Mammary microvascular endothelial cell (primary cell): ENCODE measurements at places on chromosomes 12 and 14. TPM values are rescaled to one million over a fixed set of nuclear protein-coding genes. Genes with fewer than 3 reads are reported as not detected.

Gene NPAS3
- total RNA-seq: 0.10 TPM in 1 of 2 replicates, not detected in the other

Gene PCED1B
- total RNA-seq: 0.25 TPM in 1 of 2 replicates, not detected in the other

Gene MIP
- total RNA-seq: not detected in 2 replicates

Gene TSPAN8
- total RNA-seq: not detected in 2 replicates

Gene GYS2
- total RNA-seq: not detected in 2 replicates

Gene NR1H4
- not detected in 2 replicates for total RNA-seq

Gene ACOT6
- total RNA-seq: not detected in 2 replicates

Gene NXPH4
- total RNA-seq: not detected in 2 replicates

Gene STRAP
- total RNA-seq: 120 and 126 TPM in 2 replicates

Gene JKAMP
- total RNA-seq: 55.7 and 60.4 TPM in 2 replicates

Gene RNASE2
- total RNA-seq: not detected in 2 replicates

Gene E2F7
- total RNA-seq: 27.8 and 34.3 TPM in 2 replicates

Gene MYRFL
- total RNA-seq: not detected in 2 replicates

Gene PMEL
- 0.69 TPM in 1 of 2 replicates, not detected in the other for total RNA-seq

Gene TAS2R7
- not detected in 2 replicates for total RNA-seq

Gene CD163L1
- total RNA-seq: 1.7 and 4.7 TPM in 2 replicates

Gene SLC25A47
- not detected in 2 replicates for total RNA-seq

Gene TAS2R14
- total RNA-seq: 0.07 and 0.84 TPM in 2 replicates

Gene DACT1
- total RNA-seq: 0.15 and 0.27 TPM in 2 replicates

Gene CLEC12A
- not detected in 2 replicates for total RNA-seq

Gene ERP27
- 0.73 and 2.1 TPM in 2 replicates for total RNA-seq

Gene OVCH1
- total RNA-seq: not detected in 2 replicates

Gene PLD4
- not detected in 2 replicates for total RNA-seq

Gene SERPINA12
- not detected in 2 replicates for total RNA-seq

Gene MYL2
- 2.1 and 5.0 TPM in 2 replicates for total RNA-seq

Gene AVPR1A
- not detected in 2 replicates for total RNA-seq

Gene KRT71
- under 0.01 TPM in 1 of 2 replicates, not detected in the other for total RNA-seq

Gene RIMBP2
- total RNA-seq: not detected in 2 replicates

Gene C14orf39
- not detected in 2 replicates for total RNA-seq

Gene SLC17A8
- total RNA-seq: not detected in 2 replicates

Gene CELA1
- total RNA-seq: not detected in 2 replicates

Gene CLEC6A
- not detected in 2 replicates for total RNA-seq

Gene RPL41
- total RNA-seq: 2,181 and 3,254 TPM in 2 replicates

Gene ANG
- 6.0 and 6.1 TPM in 2 replicates for total RNA-seq

Gene DNM1L
- 68.5 and 69.9 TPM in 2 replicates for total RNA-seq

Gene KCNH3
- not detected in 2 replicates for total RNA-seq

Gene OR6J1
- total RNA-seq: not detected in 2 replicates

Gene UNG
- 120 and 131 TPM in 2 replicates for total RNA-seq

Gene AICDA
- total RNA-seq: not detected in 2 replicates

Gene CLEC7A
- total RNA-seq: not detected in 2 replicates
